ENCODE measurements at places on chromosomes 7 and 10. TPM values are rescaled to one million over a fixed set of nuclear protein-coding genes. Genes with fewer than 3 reads are reported as not detected.

- peak; percentile 28 for DNase-seq
Measured at GRCh38 chr10:117533507-117534281, 8.9 kb upstream of the EMX2 start.

GRCh38 chr10:60943316-60944057 is 498 bp downstream of the RHOBTB1 start:
- DNase-seq: peak; percentile 86

DNA sequence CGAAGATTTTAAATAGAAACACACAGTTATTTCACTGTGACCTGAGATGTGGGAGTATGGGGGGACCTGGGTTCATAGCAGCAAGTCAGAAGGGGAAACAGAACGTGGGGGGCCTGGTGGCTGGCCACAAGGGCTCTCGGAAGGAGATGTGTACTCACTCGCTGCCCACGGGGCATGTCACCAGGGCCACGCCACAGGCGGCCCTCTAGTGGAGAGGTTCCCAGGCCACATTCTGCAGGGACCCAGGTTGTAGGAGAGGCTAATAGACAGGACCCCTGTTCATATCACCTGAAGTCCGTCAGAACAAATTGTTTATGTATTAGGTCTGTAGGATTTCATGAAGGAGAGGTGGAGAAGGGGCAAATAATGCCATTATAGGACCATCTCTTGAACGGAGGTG is 25.1 kb upstream of the SVOPL start:
- no peak for DNase-seq

- DNase-seq: no peak
Measured at GRCh38 chr7:23970193-23970592, 260.2 kb downstream of the STK31 start.

ADAM8 gene
- 0.83 TPM for total RNA-seq

- no peak for DNase-seq
Measured at GRCh38 chr7:38929460-38930171, 20.6 kb upstream of the VPS41 start.

- DNase-seq: no peak
Measured at GRCh38 chr10:116080553-116080952, 192.5 kb downstream of the GFRA1 start.

DNA sequence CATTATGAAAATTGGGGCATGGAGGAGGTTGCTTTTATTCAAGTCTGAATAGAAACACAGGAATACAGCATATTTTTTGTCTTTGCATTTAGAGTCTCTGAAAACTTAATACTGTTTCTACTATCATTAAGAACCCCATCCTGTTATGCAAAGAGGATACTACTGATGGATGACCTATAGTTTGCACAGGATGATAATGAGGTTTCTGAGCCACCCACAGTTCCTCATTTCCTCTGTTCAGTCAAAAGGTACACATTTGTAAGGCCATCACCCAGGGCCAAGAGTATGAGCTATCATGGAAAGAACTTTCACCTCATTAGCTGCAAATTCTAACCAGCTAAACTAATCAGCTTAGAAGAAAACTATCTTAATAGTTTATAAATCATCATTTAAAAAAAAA is 213.0 kb upstream of the CHRM2 start:
- DNase-seq: no peak

- no peak for DNase-seq
Measured at GRCh38 chr10:53003094-53003493, 230.5 kb upstream of the MBL2 start.

GRCh38 chr10:481628-482027 is 207.8 kb downstream of the DIP2C start:
- DNase-seq: no peak

DNA sequence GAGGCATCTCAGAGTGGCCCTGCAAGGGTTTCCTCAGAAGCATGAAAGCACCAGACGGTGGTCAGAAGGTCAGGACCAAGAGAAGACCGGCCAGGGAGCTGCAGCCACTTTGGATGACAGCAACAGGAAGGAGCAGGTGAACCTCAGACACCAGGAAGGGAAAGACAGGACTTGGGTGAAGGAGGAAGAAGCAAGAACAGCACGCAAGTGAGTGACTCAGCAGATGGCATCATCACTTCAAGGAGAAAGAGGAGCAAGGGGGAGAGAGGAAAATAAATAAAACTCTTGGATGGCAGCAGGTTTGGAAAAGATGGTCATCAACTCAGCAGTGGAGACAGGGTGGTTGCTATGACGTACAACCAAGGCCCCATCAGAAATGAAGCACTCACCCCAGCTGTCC is 31.6 kb downstream of the NCAPG2 start:
- no peak for DNase-seq

DNA sequence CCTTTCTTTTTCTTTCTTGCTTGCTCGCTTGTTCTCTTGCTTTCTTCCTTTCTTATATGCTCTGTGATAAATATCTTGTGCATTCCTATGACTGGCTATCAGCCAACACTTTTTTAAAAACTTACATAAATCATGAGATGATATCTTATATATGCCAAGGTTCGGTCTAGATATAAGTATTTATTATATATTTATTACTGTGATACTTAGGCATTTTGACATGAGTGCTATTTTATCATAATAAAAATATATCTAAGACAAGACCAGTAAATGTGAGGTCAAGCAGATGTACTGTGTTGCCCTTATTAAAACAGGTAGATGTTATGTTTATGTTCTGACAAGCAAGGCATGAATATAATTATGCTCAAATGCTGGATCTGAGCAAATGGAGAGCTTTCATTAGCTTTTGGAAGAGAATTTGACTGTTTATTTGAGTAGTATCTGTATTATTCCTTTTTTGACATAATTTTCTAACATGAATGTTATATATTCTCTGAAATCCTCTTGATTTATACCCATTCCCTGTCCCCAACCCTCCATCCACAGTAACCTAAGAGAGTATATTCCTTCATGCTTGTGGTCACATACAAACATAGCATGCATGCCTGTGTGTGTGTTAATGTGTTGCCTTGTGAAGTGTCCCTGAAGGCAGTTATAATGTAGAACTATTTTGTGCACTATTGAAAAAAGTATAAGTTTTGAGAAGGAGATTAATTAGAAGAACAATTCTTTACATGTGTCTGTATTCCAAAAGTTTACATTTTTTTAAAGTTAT is 158.0 kb downstream of the HDAC9 start:
- DNase-seq: no peak

DNA sequence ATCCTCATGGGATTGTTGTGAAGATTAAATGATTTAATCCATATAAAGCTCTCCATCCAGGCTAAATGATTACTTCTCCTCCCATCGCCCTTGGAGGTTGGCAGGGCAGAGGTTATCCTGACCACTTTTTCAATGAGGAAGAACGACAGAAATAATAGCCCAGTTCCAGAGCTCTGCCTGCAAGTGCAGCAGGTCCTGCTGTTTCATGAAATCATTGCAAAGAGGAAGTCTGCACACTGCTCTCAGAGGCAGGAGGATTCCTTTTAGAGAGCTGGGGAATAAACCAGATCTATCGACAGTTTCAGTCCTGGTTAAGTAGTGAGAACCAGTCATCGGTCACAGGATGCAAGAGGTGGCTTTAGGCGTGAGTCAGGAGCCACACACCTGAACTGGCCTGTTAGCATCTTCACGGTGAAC is 25.0 kb upstream of the CDH23 start:
- no peak for DNase-seq

- no peak for DNase-seq
Measured at GRCh38 chr7:39892361-39892760, 57.7 kb upstream of the CDK13 start.

MDH2 gene
- total RNA-seq: 75.5 TPM

- DNase-seq: no peak
Measured at GRCh38 chr10:97896756-97897358, 47.2 kb downstream of the GOLGA7B start.

- no peak for DNase-seq
Measured at GRCh38 chr7:155653803-155654202, 9.3 kb downstream of the RBM33 start.

- DNase-seq: peak; percentile 62
Measured at GRCh38 chr7:151794508-151795167, 82.3 kb downstream of the PRKAG2 start.

DNA sequence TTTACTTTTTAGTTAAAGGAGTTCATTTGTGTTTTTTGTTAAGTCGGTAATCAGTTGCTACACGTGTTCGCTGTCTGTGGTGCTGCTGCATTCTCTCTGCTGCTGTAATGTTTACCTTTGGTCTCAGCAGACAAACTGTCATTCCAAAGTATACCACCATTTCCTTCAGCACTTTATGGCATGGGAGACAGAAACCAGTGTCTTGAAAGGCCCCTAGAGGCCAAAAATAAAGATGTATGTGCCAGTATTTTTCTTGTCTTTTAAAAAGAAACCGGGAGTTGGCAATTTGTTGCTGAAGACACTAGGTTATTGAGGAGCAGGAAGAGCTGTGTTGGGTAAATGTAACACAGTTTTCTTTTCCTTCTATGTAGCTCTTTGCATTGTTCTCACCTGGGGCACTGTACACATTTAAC is 24.1 kb downstream of the ZNF92 start:
- no peak for DNase-seq

DNA sequence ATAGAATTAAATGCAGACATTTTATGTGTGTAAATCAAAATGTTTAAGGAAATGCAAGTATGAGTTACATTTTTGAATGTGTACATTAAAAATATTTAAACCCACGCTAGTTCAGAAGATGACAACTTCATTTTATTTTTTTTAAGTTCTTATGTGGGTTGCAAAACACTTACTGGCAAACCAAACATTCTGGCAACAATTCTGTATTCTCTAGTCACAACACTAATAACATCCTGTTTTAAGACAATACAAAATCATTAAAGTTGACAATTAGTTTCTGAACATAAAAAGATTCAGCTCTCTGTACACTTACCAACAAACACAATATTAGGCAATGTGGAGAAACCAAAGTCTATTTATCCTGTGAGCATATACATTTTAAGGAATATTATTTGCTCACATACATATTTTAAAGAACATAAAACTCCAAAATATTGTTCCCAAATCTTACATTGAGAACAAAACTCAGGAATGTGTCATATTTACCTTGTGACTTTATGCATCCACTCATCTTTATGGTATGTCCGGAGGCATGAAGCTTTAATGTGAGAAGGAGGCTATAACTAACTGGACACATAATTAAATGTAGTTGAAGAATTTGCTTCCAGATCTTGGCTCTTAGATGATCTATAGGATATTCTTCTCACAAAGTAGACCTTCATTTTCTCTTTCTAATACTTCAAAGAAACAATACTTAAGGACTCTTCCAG is 134.7 kb downstream of the DGKB start:
- no peak for DNase-seq

GRCh38 chr7:69827558-69827957 is 229.3 kb downstream of the AUTS2 start:
- DNase-seq: no peak

DNA sequence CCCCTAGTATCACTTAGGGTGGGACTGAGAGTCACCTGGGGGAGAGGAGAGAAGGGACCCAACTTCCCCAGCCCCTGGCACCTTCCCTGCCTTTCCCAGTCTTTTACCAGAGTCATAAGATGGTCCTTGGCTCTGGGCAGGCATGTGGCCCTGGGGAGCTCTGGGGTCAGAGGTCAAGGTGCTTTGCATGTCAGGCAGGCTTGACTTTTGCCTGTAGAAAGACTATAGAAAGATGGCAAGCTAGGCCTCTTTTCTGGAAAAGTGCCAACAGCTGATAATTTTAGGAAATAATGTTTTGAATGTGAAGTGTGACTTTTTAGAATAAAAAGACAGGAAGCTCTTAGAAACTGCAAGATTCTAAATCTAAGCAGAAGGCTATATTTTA is 67.5 kb downstream of the MKI67 start:
- no peak for DNase-seq

DNA sequence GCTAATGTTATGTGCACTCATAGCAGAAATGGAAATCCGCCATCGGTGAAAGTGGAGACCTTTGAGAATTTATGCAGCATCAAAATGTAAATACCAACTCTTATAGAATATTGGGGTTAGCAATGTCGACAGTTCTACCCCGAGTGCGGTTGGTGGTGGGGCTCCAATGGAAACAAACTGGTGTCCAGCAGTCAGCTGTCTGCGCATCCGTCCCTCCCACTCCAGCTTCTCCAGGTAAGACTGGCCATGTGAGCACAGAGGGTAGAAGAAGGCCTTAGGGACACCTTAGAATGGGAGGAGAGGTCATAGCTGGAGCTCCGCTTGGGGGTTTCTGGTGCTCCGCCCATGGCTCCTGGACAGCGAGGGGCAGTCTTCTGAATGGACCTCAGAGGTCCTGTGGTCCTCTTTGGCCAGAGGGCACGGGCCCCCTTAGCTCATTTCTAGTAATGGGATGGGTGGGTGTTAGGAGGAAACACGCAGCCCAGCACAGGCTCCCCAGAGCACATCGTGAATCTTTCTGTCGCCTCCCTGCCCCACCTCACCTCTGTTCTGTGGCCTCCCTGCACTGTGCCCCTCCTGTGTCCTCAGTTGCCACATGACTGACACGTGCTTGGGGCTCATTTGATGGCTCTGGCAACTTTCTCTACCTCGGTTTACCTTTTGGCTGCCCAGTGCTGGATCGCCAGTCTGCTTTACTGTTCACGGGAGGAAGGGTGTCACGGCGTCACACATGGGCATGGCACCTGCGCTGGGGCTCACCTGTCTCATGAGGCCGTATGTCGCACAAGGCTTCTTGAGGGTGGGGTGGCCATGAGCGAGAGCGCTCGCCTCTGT is 50.0 kb downstream of the MGMT start:
- DNase-seq: no peak

COBL gene
- total RNA-seq: 6.8 TPM

DNA sequence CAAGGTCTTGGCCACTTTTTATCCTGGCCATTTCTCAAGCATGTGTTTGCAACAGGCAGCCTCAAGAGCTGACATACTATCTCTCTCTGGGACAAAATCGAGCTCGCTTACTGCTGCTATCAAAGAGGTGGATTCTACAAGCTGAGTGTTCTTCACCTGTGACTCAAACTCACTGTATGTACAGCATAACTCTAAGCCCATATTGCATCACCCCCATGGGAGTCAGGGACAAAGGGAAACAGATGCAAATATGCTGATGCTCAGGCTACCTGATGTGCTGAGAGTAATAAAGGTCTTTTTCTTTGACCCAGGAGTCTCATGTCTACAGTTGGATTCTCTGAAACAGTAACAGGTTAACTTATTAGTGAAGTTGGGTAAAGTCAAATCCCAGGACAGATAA is 45.2 kb downstream of the PCLO start:
- DNase-seq: no peak

DNA sequence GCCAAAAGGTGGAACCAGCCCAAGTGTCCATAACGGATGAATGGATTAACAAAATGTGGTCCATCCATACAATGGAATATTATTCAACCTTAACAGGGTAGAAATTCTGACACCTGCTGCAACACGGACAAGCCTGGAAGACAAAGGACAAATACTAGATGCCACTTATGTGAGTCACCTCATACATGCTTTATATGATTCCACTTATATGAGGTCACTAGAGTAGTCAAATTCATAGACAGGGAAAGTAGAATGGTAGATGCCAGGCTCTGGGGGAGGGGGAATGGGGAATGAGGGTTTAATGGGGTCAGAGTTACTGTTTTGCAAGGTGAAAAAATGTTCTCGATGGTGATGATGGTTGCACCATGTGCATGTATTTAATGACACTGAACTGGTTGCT is 34.0 kb upstream of the CYTH3 start:
- no peak for DNase-seq

- no peak for DNase-seq
Measured at GRCh38 chr10:11576092-11576809, 35.2 kb downstream of the USP6NL start.

GRCh38 chr10:101292194-101293006 is 61.6 kb upstream of the BTRC start:
- DNase-seq: no peak

CTNNA3 gene
- total RNA-seq: 4.4 TPM

All from sigmoid colon (tissue), 7 donors.